BE2C (cell line): ENCODE measurements at places on chromosomes 2 and 18.

GRCh38 chr18:48000701-48001100 is 70.2 kb upstream of the SMAD2 start:
- no peak for DNase-seq

DNA sequence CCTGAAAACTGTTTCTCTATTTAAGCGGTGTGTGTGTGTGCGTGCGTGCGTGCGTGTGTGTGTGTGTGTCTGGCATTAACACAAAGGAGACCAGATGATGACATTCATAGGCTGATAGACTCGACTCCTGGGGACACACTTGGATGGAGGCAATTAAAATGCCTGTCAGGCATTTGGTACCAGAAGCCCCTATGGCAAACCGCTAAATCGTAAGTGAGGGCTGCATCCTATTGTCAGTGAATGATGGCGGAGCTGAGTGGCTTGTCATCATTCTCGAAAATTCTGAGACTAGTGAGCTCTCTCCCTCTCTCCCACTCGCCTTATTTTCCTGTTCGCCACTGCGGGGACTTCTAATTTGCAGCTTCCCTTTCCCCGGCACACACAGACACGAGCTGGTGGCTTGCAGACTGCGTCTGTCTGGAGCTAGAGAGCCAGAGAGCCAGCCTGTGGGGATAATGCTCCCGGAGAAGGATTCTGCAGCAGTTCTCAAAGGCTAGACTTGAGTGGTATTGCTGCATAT is 155.4 kb downstream of the MAP2 start:
- peak; percentile 81 for DNase-seq

DNA sequence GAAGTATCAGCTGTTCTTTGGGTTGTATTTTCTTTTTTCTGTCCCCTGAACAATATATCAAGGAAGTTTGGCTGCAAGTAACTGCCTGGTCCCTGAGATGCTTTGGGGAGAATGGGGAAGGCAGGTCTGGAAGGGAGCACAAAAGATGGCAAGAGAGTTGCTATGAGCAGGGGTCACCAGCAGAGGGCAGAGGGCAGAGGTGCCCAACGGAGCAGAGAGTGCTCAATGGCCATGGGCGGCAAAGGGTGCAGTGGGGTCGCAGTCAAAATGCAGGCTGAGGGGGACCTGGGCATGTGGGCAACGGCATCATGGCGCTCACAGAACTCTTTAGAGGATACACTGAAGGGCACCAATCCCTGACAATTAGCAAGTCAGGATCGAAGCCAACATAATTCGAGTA is 107.7 kb upstream of the ATP8B1 start:
- DNase-seq: peak; percentile 11

GRCh38 chr2:222494104-222494739 is 69.9 kb downstream of the SGPP2 start:
- DNase-seq: no peak

- DNase-seq: peak; percentile 13
These were observed 123.2 kb downstream of the KCNS3 start for GRCh38 chr2:18001671-18002070.

- DNase-seq: no peak
These were observed 125.7 kb upstream of the SNTG2 start for GRCh38 chr2:824954-825353.

DNA sequence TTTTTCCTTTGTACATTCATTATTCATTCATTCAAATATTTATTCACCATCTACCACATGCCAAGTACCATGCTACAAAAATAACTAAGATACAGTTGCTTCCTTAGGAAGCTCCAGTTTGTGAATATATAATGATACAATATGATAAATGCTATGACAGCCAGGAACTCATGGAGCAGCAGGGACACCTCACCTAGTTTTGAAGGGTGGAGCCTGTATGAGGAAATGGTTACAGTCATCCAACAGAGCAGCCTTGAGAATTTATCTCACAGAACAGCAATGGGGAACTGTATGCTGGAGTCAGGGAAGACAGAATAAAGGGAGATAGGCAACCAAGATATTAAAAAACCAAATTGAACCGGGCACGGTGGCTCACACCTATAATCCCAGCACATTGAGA is 124.0 kb downstream of the OSBPL1A start:
- no peak for DNase-seq

- DNase-seq: no peak
These were observed 91.5 kb downstream of the ARHGEF33 start for GRCh38 chr2:38981003-38981669.
